ENCODE measurements at places on chromosomes 7 and 10. TPM values are rescaled to one million over a fixed set of nuclear protein-coding genes. Genes with fewer than 3 reads are reported as not detected.

GRCh38 chr7:158325530-158326381 lies 261.9 kb downstream of the PTPRN2 start:
- DNase-seq, result no peak

- no peak for DNase-seq
These were observed 142.9 kb upstream of the AHR start for GRCh38 chr7:17155529-17155928.

Gene IGFBP1
- not detected for total RNA-seq

Gene DNAJC2
- 67.1 TPM for total RNA-seq

Gene MKX
- not detected for total RNA-seq
